ENCODE measurements at places on chromosomes 12 and 14.

- DNase-seq, result no peak
These were observed 268.7 kb upstream of the PDE3A start for GRCh38 chr12:20099395-20100183.

DNA sequence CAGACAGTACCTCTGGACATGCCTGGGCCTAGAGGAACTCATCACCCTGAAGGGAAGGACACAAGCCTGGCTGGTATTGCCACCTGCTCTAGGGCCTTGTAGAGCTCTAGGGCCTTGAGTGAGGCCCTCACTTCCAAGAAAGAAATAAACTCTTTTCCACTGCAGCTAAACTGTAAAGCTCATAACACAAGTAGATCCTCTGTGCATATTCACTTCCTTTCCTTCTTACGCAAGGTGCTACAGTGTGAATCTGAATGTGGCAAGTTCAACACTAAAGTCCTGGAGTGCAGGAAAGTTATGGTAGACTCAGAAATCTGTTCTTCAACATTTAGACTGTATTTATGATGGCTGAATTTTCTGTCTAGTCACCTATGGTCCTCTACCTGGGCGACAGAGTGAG lies 14.5 kb downstream of the RNASE3 start:
- DNase-seq, result no peak

- no peak for DNase-seq
These were observed 43.5 kb downstream of the LRTM2 start for GRCh38 chr12:1863823-1864222.

- DNase-seq, result no peak
These were observed 35.8 kb downstream of the TIMELESS start for GRCh38 chr12:56413392-56413791.

- DNase-seq, result no peak
These were observed 85.6 kb downstream of the NAV3 start for GRCh38 chr12:77916276-77916675.

DNA sequence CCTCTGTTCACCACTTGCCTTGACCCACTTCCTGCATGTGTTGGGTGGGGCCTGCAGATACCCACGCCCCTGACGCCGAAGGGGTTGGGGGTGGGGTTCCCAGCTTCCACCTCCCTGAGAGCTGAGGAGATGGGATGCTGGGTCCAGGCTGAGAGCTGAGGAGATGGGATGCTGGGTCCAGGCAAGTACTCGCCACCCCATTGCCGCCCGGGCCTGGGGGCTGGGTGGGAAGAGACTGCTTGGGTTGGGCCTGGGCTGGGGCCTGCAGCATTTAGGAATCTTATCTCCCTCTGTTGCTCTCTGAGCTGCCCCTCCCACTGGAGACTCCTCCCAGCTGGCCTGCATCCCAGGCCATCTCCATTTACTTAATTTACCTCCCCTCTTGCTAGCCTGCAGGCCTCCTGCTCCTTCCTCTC lies 17.4 kb downstream of the TEAD4 start:
- no peak for DNase-seq

DNA sequence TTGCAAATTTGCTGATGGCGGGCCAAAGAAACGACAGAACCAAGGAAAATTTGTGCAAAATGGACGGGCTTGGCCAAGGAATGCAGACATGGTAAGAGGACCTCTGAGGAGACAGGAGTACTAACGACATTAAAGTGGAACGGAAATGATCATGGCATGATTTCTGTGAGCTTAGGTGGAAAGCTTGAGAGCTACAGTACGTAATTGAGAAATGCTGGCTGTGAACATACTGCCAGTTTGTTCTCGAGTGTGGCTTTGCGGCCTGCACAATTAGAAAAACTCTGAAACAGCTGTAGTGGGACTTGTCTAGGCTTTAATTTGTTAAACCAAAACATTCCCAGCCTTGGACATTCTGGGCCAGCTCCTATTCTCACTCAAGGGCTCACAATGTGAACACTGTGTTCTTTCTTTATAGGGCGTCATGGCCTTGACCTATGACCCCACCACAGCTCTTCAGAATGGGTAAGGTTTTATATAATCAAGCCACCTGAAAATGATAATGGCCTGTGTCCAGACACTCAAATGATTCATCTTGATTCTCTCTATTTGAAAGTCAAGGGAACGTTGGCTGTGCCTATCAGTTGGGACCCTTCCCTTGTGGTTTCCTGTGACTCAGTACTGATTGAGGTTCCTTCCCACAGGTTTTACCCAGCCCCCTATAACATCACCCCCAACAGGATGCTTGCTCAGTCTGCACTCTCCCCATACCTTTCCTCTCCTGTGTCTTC lies 48.5 kb downstream of the BAZ2A start:
- peak; percentile 12 for DNase-seq

GRCh38 chr12:89932954-89933353 lies 224.3 kb upstream of the ATP2B1 start:
- no peak for DNase-seq

- DNase-seq, result no peak
These were observed 27.6 kb downstream of the CACNA2D4 start for GRCh38 chr12:1890810-1891209.

DNA sequence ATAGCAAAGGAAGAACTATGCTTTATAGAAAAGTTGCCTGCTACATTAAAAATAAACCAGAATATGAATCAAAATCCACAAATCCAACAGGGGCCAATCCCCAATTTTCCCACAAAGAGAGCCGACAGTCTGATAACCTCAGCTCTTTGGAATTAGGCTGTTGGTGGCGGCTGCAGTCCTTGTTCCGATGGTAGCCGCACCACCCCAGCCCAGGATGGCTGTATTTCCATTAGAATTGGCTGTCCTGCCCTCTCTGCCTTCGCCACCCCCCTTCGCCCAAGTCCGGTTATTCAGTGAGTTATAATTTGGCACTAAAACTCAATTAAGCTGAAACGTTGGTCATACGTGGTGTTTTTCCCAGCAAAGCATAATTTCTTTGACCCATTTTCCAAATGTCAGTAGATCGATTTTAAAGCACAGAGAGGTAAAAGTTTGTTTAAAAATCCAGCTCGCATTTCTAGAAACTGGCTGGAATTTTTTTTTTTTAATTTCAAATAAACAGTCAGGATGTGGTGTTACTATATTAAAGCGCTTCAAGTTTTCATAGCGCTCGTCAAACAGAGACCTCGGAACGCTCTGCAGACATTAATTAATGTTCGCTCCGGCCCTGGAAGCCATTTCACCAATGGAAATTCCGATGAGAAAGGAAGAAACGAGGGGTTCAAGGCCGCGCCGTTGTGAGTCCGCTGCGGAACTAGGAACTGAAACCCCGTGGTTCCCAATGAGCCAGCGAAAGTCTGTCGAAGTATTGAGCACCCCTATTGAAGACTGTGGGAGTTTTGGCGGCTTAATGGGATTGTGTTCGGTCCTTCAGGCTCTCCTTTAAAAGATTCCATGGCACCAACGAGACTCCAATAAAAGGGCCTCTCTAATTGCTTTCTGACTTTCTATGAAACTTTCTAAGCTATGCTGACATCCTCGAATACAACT lies 104.8 kb upstream of the DIO3 start:
- no peak for DNase-seq

DNA sequence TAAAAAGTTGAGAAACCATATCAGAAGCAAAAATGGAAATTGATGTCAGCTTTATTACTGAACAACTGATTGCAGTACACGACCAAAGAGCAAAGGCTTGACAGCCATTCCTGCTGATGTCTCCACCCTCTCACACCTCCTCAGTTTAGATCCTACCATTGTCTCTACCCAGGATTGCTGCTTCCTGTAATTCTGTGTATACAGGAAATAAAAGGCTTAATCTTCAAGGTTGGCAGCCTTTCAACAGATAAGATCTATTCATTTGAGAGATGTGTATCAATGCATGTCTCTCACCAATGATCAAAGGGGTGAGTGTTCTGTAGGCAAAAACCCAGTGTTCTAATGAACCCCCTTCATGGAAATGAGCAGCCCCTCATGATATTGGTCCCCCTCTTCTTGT lies 27.0 kb downstream of the SLCO1C1 start:
- DNase-seq, result no peak

- DNase-seq, result no peak
These were observed 57.9 kb downstream of the ANO6 start for GRCh38 chr12:45273717-45274271.

- DNase-seq, result no peak
These were observed 56.7 kb downstream of the BEGAIN start for GRCh38 chr14:100530270-100531072.

GRCh38 chr12:131102991-131103668 lies 149.4 kb downstream of the ADGRD1 start:
- DNase-seq, result no peak

DNA sequence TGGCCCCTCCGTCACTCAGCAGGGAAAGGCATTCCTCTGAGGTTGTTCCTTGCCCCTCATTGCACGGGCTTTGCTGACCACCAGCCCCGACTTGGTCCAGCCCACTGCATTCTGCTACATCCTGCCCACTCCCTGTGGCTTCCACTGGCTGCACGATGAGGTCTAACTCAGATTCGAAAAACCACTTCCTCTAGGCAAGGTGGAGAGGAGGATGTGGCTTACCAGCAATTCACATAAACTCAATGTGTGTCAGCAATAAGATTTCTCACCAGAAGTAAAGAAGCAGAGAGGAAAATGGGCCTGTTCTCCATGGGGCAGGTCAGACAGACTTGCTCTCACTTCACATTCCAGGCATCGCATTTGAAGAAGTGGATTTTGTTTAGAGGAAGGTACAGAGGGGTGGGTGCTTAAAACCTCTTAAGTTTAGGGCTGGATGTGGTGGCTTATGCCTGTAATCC lies 14.7 kb downstream of the GPR68 start:
- DNase-seq, result peak; percentile 50

- no peak for DNase-seq
These were observed 21.1 kb downstream of the ZNF84 start for GRCh38 chr12:133058203-133059113.

GRCh38 chr12:13075118-13075480 lies 28.4 kb downstream of the GSG1 start:
- DNase-seq, result no peak

DNA sequence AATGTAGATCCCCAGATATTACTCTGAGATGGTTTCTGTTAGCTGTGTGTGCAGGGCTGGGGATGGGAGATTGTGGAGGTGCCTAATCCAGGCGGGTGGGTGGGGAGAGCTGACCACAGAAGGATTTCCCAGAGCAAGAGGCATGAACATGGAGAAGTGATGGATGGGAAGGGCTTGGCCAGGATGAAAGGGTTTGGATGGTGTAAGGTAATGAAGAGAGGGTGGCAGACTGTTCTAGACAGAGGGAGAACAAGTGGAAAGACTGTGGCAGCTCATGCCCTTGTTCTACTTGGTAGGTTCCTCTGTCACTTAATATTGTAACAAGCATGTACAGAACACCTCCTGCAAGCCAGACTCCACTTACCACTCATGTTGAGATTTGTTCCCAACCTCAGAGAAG lies 187.8 kb downstream of the NPAS3 start:
- no peak for DNase-seq

DNA sequence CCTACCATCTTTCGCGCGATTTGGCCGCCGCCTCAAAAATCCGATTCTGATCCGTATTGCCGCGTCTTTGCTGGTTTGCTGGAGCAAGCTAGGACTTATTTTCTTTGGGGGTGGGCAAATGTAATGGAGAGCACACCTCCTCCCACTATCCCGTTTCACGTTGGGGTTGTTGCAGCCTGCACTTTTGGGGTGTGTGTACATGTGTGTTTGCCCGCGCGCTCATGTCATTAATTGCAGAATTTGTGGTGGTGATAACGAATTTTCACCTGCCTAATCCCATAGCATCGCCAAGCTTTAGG lies 657 bp downstream of the METAP2 start:
- DNase-seq, result peak; percentile 10

DNA sequence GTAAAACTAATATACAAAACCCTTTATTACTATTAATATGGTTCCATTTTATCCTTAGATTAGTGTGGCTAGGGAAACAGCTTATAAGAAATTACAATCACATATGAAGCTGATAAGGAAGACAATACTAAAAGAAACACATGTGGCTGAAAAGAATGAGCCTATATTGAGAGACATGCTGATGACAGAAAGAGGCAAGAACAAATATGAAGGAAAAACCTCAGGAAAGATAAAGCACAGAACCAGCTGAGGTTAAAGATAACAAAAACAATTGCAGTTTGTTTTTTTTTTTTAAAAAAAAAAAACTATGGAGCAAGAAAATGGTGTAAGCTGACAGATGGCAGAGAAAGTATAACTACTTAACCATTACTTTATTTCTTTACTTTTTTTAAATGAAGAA lies 69.2 kb upstream of the OSBPL8 start:
- DNase-seq, result no peak

GRCh38 chr12:1873531-1874510 lies 44.6 kb downstream of the CACNA2D4 start:
- no peak for DNase-seq

DNA sequence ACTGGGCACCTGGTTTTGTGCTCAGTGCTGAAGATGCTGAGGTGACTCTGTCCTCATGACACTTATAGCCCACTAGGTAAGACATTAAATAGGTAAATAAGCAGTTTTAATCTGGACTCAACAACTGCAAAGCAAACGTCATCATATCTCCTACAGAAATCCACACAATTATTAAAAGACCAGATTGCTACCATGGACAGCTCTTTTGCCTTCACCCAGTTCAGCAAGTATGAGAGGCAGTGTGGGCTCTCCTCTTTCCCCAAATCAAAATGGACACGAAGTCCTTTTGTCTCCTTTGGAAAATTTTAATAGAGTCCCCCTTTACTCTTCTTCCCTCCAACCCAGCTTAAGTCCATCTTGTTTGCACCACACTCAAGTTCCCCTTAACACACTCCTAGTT lies 171.1 kb downstream of the RPAP3 start:
- no peak for DNase-seq

GRCh38 chr14:41973178-41973577 lies 366.5 kb downstream of the LRFN5 start:
- no peak for DNase-seq

DNA sequence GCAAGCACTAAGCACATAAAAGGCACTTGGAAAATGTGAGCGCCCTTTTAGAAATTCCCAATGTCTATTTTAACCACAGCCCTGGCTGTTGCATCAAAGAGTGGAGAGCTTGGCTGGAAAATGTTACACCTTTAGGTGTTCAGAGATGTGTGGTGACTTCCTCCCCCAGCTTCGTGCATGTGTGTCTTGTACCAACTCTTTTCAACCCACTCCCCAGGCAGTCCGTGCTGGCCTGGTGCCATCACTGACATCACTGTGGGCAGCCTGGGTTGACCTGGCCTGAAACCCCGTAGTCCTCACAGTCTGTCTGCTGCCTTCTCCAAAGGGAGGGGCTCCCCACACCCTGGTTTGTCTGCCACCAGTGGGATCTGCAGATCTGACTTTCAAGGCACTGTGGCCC lies 101.8 kb downstream of the SCARB1 start:
- peak; percentile 41 for DNase-seq

DNA sequence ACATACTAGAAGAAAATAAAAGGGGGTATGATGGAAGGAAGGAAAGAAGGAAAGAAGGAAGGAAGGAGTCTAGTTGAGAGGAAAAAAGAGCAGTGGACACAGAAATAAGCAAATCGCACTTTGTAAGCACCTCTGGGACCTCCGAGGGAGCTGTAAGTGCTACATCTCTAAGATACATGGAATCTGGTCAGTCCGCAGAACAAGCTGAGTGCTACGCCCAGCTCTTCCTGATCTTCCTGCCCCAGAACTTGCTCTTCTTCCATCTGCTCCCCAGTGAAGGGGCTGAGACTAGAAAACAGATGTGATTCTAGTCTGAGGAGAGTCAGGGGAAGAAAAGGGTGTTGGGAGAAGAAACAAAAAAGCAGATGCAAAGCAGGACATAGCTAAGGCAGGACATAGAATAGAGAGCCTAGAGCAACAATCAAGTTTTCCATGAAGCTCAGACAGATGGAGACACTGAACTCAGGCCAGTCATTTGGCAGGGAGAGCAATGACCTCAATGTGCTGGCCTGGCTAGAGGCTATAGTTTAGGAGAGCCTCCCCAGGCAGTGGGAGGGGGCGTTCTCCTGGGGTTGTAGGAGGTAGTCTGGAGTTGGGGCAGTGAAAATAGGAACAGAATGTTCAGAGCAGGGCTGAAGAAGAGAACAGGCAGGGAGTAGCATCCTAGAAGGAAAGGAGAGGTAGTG lies 1.7 kb upstream of the MFAP5 start:
- no peak for DNase-seq

Measured in activated T-cell treated with anti-CD3 and anti-CD28 coated beads for 48 hours (primary cell).